Activated CD4-positive, alpha-beta T cell treated with anti-CD3 and anti-CD28 coated beads for 4 hours (primary cell): ENCODE measurements at places on chromosomes 7 and 10.

DNA sequence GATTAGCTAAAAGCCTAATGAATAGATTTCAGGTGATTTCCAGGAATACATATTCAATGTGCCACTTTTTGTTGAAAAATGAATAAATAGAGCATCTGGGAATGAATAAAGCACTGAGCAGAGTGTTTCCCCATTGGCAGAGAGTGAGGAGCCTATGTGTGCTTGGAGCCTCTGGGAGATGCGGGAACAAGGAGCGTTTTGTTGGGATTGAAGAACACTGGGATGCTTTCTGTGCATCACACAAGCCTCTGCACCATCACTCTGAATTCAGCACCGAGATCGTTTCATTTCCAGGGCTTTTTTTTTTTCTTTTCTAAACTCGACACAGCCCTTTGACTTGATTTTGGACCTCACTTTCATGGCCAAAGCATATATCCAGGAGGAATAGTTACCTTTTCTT is 111.4 kb downstream of the BAMBI start:
- no peak for DNase-seq

DNA sequence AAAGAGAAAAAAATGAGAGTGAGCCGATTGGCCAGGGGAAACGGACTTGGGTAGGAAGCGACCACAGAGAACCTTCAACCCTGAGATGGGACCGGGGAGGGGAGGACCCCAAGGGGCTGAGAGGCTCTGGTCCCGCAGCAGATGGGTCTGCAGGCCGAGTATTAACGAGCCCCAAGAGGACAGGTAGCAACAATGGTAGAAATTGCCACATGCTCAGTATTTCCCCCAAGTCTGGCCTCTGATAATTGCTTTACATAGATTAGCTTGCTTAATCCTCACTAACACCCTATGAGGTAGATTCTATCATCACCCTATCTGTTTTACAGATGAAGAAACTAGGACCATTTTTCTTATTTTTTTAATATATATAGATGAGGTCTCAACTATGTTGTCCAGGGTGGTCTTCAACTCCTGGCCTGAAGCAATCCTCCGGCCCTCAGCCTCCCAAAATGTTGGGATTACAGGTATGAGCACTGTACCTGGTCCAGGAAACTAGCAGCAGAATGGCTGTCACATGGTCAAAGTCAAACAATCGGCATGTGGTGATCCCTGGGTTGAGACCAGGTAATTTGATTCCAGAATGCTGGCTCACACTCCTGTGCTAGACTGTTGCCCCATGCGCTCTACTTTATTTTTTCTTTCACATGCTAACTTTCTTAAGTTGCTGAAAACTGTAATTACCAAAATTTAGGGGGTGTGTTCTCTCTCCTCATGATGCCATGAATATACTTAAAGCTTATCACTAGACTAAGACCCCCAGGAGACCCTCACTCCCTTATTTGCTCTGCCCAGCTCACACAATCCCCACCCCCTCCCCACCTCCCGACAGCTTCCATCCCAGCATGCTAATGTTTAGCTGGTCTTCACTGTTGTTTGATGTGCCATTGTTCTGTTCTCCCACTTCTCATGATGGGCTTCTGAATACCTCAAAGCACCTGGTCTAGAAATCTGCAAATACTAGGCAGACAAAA is 67.9 kb upstream of the AFAP1L2 start:
- DNase-seq = no peak

GRCh38 chr10:129258283-129258923 is 208.6 kb upstream of the MGMT start:
- no peak for DNase-seq

DNA sequence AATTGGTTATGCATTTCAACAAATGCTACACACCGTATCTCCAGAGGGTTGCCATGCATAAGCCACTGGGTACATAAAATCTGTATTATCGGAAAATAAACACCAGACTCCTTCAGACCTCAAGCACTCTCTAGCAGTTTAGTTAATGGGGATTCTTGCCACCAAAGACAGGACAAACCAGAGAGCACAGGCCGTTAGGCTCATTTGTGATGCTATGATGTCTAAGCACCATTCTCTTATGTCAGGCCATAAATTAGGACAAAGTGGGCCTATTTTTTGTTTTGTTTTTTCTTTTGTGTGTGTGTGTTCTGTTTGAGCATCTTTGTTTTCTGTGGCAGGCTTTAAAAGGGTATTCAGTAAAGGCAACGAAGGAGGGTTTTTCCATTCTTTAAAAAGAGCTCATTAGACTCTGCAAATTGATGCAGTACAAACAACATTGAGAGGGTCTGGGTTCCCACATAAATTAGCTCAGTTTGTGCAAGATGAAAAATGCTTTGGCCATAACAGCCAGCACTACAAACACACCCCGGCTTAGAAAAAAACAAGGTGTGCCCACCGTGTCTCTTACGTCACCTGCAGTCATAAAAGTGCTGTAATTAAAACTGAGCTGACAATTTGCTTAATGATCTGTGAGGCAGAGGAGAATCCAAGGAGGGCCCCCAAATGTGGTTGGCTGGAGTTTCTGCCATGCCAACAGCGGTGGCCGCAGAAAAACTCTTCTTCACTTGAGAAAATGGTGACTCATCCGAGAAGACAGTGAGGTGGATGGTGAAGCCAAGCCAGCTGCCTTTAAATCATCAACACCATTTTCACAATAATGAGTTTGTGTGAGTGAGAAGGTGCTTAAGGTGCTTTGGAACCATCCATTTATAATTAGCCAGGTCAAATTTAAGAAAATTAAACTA is 297.9 kb downstream of the GATA3 start:
- no peak for DNase-seq

DNA sequence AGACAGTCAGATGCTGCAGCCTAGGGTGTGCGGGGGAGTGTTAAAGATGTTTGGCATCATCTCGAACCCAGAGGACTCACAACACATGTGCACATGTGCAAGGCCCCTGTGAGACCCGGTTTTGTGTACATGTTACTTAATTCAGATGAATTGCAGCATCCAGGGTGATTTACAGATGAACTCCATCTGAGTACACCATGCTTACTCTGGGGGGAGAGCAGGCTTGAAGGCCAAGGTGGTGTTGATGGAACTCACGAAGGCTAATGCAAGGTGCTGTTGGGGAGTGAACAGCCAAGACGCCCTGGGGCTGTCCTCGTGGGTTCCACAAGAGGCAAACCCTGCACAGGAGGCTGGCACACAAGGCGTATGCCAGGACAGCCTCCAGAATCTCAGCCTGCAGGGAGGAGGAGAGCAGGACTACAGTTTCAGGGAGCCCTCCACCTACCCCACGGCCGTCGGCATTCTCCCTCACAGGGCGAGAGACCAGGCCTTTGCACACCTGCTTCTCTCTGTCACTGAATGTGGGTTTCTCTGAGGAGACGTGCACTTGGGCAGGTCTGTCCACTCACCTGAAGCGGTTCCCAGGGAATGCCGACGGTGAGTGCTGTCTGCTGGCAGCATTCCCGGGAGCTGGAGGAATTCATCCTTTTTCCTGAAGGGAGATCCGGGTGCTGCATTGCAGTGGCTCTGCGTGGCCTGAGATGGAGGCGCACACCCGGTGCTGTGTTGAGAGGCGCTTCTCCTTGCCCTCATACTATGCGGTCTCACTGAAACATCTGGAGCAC is 178.5 kb upstream of the RNF32 start:
- no peak for DNase-seq

- peak; percentile 19 for DNase-seq
Measured at GRCh38 chr7:30510124-30511075, 5.8 kb upstream of the GGCT start.

GRCh38 chr7:151379193-151379520 is 30.7 kb downstream of the WDR86 start:
- DNase-seq = no peak

GRCh38 chr7:77242068-77242467 is 42.4 kb upstream of the FGL2 start:
- no peak for DNase-seq

GRCh38 chr10:133259602-133259989 is 17.1 kb downstream of the ADAM8 start:
- DNase-seq = no peak

GRCh38 chr7:47100817-47101435 is 481.0 kb downstream of the TNS3 start:
- DNase-seq = no peak

DNA sequence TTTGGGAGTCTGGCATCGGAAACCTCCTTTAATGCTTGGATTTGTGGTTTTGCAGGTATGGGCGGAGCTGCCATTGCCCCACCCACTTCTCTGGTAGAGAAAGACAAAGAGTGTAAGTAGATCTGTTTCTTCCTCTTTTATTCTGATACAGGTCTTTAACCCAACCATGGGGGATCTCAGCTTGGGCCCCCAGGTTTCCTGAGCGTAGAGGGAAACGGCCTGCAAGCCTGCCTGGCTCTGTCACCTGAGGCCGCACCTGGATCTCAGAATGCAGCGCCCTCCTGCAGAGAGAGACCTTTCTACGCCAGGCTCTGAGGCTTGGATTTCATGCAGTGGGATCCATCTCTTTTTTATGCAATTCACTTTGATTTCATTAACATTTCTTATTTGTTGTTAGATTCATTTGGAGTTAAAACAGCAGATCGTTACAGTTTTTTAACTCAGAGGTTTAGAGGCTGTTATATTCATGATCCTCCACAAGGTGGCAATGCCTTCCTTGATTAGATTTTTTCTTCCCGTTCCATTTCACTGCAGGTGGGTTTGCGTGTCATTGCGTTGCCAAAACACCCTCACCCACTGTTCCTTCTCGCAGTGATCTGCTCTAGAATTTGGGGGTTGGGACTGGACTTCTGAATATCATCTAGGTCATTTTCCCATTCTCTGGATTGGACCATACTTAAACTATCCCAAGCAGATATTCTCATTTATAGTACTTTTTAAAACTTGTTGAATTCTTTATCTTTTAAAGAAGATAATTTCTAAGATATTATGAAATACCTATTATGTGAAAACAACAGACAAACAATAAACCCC is 20.0 kb downstream of the RBM17 start:
- peak; percentile 20 for DNase-seq

GRCh38 chr10:24904824-24905223 is 47.6 kb downstream of the PRTFDC1 start:
- DNase-seq = no peak

- no peak for DNase-seq
Measured at GRCh38 chr7:20783125-20783699, 3.5 kb downstream of the SP8 start.

GRCh38 chr7:120229084-120229483 is 43.9 kb upstream of the KCND2 start:
- DNase-seq = no peak

- DNase-seq = no peak
Measured at GRCh38 chr7:24948739-24949138, 31.2 kb downstream of the OSBPL3 start.

- no peak for DNase-seq
Measured at GRCh38 chr7:116780521-116780920, 81.9 kb upstream of the CAPZA2 start.
